ENCODE measurements at places on chromosomes 13 and 19.

GRCh38 chr13:33096886-33097605, 80.8 kb downstream of the KL start:
- no peak for DNase-seq

- DNase-seq = no peak
These were observed 172.4 kb downstream of the VWA8 start for GRCh38 chr13:41788552-41788951.

GRCh38 chr13:81171065-81171647, 830.2 kb upstream of the SPRY2 start:
- no peak for DNase-seq

DNA sequence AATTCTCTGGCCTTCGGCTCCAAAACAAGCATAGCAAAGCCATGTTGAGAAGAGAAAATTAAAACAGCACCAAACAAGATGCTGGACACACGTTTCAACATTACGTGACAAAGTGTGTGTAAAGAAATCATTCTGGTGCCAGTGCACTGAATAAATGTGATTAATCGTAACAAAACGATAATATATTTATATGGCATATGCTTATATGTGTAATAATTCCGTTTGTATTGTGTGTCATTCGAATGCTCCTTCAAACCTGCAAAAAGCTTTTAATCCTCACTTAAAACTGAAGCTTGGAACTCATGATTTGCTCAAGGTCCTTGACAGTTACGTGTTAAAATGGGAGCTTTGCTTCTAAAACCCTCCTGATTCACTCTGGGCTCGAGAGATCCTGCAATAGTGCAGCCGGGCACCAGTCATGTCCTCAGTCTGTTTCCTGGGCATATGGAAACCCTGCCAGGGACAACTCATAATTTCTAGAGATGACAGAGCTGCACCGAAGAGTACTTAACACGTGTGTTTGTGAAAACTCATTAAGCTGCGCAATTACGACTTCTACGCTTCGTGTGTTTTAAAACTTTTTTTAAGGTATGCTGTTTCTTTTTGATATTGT, 731 bp upstream of the AKAP8L start:
- no peak for DNase-seq

- no peak for DNase-seq
These were observed 30.7 kb downstream of the PDE4A start for GRCh38 chr19:10450853-10451609.

- no peak for DNase-seq
These were observed 66.0 kb upstream of the TNFRSF19 start for GRCh38 chr13:23504180-23504579.

DNA sequence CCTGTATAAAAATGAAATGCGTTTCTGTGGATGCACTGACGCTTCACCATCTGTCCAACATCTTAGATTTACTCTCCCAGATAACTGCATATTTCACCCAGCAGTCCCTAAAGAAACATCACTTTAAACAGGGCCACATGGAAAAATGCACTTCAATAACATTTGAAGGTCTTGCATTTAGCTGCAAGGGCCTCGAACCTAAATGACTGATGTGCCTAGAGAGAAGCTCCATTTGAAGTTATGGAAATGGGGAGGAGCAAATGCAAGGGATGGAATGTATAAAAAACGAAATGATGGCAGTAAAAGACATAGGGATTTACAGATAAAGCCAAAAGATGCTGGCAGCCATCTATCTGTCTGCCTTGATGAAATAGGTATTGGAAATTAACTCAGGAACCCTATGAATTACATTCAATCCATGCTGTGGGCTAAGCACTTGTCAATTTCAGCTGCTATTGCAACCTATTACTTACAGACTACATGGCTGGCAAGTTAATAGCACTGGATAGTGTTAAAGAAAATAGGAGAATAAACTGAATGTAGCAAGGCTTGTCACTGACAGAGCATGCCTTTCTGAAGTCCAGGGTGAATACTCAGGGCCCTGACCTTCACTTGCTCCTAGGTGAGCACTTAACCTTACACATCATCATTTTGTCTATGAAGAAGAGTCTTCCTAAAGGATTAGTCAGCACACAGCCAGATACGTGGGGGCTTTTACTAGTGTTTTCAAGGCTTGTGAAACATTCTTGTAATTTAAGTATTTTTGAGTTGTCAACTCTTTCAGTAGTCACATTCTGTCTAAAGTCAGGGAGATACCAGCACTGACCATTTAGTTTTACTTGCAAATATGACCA, 963.4 kb downstream of the PCDH17 start:
- no peak for DNase-seq

DNA sequence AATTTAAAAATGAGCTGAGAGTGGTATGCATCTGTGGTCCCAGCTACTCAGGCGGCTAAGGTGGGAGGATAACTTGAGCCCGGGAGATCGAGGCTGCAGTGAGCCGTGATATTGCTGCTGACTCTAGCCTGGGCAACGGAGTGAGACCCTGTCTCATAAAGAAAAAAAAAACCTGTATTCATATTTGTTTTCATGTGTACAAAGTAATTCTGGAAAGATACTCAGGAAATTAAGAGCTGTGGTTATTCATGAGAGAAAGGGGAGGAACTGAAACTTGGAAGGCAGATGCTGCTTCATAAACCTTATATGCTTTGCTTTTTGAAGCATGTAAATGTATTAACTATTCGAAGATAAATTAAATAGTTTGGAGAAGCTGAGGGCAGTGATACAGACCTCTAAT, 8.8 kb upstream of the RLN3 start:
- DNase-seq = no peak

GRCh38 chr13:84925443-84925842, 873.8 kb downstream of the SLITRK6 start:
- no peak for DNase-seq

- no peak for DNase-seq
These were observed 148.2 kb downstream of the RAP2A start for GRCh38 chr13:97582170-97582569.

DNA sequence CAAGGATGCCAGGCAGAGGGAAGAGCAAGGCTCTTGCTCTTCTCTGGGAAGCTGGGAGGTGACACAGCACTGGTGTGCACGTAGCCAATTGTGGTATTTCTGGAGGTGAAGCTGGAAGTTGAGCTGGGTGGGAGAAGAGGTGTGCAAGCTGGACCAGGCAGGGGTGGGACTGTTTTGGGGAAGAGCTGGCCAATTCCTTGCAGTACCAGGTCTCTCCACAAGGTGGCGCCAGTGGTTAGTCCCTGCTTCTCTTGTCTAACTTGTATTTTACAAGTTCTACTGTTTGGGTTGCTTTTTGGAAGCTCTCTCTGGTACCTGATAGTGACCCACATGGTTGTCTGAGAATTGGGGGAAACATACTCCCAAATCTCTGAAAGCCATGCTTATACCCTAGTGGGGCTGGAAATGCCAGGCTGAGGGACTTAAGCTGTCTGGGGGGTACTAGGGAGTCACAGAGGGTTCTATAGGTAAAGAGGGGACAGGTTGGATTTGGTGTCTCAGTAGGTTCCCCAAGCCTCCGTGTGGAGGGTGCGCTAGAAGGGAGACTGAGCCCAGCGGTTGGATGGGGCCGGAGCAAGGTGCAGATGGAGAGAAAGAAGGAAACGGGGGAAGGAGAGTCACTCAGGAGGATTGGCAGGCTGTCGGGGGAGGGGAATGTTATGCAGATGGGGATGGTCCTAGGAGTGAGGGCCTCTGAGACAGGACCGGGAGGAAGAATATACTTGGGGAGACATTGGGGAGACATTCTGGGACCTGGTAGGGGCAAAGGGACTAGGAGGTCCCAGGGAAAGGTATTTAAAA, 3.0 kb downstream of the HPN start:
- DNase-seq = no peak

DNA sequence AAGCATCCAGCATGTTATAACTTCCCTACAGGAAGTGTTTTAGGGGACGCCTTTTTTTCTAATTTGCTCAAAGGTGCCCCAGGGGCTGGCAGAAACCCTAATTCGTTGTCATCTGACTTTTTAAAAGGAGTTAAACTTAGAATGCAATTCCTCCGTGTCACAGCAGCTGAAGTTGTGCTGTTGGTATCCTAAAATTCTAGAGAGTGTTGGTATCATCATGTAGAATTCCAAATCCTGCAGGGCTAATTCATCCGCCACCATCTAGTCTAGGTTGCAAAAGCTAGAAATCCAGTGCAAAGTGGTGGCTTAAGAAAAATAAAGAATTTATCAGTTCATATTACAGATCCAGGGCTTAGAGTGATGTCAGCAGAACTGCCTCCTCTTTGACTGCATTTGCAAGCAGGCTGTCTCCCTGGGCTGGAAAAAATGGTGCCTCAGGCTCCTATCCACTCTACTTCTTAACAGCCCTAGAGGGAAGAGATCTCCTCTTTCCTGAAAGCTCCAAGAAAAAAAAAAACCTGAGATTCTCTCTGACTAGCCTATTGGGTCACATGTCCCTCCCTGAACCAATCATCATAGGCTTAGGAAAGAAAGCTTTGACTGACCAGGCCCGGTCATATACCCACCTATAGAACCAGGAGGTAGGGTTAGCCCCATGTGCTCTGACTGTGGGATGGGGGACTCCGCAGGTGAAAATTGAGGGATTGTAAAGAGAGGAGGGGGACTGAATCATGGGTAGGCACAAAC, 73.0 kb downstream of the MAP4K1 start:
- no peak for DNase-seq

DNA sequence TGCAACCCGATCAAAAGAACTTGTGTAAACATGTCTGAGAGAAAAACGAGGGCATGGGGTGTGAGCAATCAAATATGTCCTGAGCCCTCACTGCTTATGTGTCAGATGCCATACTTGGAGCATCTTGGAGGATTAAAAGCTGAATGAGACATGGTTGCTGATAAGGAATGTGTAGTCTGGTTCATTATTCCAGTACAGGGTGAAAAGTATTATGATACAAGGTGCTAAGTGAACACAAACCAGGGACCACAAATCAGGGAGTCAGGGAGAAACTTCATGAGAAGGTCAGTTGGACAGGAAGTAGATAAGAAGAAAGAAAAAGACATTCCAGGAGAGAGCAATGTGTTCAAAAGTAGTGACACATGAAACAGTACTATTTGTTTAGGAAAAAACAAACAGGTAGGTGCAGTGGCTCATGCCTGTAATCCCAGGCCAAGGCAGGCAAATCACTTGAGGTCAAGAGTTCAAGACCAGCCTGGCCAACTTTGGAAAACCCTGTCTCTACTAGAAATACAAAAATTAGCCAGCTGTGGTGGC, 2.0 kb upstream of the RCBTB1 start:
- DNase-seq = no peak

- DNase-seq = peak; percentile 90
These were observed 7.9 kb downstream of the MLLT1 start for GRCh38 chr19:6271721-6272410.
